ENCODE measurements at places on chromosomes 3 and 15.

DNA sequence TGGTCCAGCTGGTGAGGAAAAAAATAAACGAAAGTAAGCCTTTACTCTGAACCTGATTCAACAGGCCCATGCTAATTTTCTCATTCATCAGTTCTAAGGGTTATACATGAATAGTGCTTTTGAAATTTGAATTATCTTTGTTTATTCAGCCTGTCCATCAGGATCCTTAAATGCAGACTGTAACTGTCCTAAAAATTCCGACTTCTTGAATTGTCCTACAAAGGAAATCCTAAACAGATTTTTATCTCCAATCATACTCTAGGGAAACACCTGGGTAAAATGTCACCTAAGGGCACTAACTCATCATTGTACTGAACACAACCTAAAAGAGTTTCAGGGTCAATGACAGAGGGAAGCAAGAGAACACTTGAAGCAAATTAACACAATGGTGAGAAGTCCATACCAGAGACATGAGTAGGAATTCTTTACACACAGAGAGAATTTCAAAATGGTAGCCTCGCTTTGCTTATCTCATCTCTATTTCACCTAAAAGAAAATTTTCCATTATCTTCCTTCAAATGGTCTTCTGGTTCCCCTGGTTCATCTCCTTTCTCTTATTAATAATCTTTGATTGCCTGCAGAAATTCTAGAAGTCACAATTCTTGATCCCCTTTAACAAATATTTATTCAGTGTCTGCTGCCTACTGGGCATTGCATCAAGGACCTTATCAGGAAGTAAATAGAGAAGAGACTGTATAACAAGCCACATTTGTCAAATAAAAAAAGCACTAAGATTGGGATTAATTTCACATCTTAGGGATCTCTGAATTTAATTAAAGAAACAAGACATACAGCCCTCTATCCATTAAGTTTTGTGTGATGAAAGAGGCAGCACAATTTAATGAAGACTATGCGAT, 182.7 kb downstream of the MEIS2 start:
- no peak for DNase-seq

GRCh38 chr15:100690795-100691158, 88.4 kb downstream of the ASB7 start:
- no peak for DNase-seq

GRCh38 chr3:4837374-4837930, 141.8 kb upstream of the BHLHE40 start:
- no peak for DNase-seq

- no peak for DNase-seq
Measured at GRCh38 chr3:23877329-23877980, 39.3 kb downstream of the NKIRAS1 start.

GRCh38 chr3:161894657-161895056, 398.0 kb downstream of the OTOL1 start:
- DNase-seq, result no peak

DNA sequence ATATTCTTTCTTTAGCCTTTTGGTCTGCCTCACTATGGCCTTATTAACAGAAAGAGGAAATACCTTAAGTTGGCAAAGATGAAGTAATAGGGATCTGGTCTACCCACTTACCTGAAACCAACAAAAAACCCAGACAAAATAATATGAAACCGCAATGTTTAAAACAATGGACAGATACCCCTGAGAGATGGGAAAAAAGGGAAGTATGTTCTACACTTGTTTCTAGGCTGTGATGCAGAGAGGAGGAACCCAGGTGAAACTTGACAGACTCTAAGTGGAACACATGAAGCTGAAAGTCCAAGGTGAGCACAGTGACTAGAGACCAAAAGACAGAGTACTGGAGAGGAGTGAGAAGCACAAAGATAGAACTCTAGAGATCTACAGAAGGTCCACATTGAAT, 78.4 kb downstream of the NR2E3 start:
- no peak for DNase-seq

- DNase-seq, result no peak
Measured at GRCh38 chr15:68730471-68730919, 90.2 kb downstream of the ANP32A start.

DNA sequence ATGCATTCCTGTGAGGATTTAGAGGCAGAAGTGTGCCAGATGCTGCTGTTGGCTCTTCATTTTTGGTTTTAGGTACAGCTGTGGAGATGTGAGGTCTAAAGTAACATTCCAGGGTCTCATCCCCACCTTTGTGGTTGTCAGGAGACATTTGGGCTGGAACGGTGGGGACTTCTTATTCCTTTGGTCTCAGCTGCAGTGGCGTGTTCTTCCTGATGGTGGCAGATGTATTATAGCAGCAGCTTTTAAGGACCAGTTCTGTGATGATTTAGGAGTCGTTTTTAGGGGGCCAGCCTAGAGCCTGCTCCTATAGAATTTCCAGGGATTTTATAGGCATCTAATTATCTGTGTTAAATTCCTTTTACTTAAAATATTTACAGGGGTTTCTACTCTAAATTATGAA, 221.0 kb upstream of the EOMES start:
- no peak for DNase-seq

DNA sequence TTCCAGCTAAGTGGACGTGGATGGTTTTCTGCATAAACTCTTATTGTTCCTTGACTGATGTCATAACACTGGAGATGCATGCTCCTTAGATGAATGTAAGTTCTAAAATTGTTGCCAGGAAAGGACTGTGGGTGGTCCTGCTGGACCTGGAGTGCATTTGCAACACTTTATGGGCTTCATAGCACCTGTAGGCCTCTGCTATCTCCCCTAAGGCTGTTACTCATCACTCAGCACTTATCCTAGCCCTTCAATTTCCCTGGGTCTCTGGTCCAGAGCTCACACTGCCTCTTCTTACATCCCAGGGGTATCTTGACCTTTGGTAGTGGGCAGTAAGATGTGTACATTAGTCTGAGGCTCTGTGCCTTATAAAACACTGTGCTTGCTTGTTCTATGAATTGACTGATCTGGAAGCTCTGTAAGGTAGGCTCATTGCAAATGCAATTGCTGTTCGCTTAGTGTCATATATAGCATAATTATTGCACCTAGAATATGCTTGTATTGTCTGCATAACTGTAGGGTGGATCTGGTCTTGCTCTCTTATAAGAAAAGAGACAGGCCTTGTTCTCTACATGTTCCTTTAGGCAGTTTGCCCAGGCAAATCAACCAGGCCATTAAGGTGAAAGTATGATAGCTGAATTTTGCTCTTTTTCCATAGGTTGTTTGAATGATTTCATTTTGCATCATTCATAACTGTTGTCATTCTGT, 35.8 kb downstream of the SLCO3A1 start:
- DNase-seq, result no peak

DNA sequence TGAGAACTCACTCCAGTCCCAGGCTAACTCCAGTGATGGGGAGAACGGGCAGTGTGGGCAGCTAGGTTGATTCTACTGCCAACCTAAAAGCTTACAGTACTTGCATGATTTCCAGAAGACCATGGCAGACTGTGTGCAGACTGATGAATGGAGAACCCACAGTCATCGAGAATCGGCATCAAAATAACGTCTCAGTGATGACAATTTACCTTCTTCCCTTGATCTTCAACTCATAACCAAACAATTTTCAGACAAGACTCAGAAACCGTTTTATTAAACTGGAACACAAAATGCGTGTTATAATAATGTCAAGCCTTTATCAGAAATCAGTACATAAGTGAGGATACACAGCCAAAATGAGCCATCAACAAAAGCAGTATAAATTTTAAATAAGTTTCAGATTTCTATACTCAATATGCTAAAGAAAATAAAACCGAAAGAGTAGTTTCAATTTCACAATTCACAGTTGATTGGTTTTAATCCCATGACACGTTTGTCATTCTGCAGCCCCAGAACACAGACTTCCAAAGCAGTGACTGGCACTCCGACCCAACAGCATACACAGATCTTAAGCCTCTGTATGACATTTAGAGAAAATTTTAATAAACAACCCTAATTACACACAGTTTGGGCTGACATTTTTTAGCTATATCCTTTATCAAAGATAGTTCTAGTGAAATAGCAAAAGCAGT, 54.5 kb downstream of the ZMAT3 start:
- no peak for DNase-seq

GRCh38 chr3:172289583-172289982, 158.7 kb downstream of the GHSR start:
- no peak for DNase-seq

DNA sequence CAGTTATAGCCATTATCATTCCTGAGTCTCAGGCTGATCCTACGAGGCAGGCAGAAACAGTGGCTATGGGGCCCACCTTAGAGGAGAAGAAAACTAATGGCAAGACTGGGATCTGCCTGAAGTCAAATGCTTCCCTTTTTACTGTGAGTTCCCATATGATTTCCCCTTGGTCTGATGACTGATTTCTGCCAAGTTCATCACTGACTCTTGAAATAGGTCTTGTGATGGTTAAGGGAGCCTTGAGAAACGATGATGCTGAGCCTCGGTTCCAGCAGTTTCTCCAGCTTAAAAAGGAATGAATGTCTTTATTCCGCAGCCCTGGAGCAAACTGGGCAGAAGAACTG, 29.4 kb upstream of the LDHAL6B start:
- no peak for DNase-seq

GRCh38 chr3:79306934-79307570, 460.7 kb downstream of the ROBO1 start:
- no peak for DNase-seq

DNA sequence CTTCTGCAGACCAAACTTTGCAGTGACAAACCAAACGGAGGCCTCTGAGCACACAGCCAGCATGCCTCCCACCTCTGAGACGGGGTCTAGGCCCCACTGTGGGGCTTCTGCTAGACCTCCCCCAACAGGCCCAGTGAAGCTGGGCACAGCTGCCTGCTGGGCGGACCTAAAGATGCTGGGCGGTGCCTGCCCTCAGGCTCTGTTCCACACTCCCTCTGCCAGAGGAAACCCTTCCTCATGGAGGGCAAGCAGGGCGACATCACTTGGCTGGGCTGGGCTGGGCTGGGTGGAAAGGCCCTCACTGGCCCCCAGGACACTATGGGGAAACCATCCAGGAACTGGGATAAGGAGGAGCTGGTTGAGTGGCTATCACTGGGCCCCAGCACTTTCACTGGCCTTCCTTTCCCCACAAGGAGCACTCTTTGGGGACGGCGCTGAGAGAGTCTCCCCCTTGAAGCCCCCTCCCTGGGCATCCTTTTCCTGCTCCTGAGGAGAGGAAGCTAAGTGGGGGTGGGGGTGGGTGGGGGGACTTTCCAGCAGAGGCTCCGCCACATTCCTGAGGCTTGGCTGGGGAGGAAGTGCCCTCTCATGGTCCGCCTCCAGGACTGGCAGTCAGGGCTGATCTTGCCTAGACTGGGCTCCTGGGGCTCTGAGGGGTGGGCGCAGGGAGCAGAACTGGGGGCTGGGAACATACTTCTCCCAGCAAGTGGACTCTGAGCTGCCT, 98.1 kb upstream of the HACD2 start:
- no peak for DNase-seq

Data from activated T-helper 2 cell treated with anti-CD3 and anti-CD28 coated beads, Interferon-gamma antibody, Interleukin-2, Interleukin-4, amounts not matched to agents 10 μg/mL and 5 μg/mL and 100 μg/mL, durations not matched to agents 14 hours and 24 hours and 36 hours (primary cell).